ENCODE measurements at places on chromosomes 2 and 18.

GRCh38 chr18:22913861-22914260 lies 19.3 kb upstream of the RBBP8 start:
- no peak for DNase-seq

DNA sequence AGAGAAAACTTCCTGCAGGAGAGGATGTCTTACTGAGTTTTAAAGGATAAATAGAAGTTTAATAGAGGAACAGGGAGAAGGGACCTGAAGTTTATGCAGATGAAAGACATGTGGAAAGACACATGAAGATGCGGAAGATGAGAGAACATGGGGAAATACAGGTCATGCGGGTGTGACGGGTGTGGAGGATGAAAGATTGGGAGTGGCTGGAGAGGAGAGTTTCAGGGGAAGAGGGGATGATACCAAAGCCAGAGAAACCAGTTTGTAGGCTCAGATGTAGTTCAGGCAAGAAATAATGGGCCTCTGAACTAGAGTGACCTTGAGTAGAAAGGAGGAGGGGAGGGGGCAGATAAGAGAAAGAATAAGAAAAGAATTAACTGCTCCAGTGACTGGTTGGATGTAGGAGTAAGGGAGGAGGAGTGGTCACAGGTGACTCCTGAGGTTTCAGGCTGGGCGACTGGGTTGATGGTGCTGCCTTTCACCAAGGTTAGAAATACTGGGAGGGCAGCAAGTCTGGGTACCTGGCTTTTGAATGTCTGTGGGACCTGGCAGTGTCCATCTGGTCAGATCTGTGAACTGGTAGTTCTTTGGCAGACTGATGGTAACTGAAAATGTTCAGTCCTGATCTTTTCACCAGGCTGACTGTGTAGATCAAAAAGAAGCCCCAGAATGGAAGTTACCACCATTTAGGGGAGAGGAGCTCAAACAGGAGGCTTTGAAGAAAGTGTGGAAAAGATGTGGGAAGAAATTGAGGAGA lies 69.4 kb downstream of the TET3 start:
- DNase-seq, result no peak

DNA sequence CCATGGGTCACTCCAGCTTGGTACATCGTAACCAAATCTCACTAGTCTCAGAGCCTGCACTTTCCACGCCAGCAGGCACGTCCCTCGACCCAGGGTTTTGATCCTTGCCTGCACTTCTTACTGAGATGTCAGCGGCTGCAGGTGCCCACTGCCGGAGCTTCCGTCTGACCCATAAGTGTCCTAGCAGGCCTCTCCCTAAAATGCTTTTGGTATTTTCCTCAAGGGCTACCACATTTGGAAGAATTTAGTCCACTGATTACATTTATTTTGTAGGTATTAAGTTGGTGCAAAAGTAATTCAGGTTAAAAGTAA lies 175.0 kb upstream of the FBXO11 start:
- DNase-seq, result no peak

GRCh38 chr2:167988296-167988695 lies 259.1 kb downstream of the STK39 start:
- no peak for DNase-seq

DNA sequence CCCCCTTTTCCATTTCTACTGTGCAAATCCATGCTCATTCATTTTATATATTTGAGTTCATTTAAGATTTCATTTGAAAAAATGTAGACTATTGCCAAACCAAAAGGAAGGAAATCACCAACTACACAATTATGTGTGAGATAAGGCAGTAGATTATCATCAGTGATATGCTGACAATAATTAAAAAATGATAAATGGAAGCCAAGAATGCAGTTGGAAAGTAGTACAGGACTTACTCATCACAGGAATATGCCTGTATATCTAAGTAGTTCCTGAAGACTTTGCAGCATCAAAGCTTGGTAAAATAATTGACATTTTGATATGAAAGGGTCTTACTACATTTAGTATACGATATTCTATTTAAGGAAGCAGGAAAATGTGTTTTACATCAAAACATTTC lies 166.1 kb upstream of the OTX1 start:
- DNase-seq, result no peak

DNA sequence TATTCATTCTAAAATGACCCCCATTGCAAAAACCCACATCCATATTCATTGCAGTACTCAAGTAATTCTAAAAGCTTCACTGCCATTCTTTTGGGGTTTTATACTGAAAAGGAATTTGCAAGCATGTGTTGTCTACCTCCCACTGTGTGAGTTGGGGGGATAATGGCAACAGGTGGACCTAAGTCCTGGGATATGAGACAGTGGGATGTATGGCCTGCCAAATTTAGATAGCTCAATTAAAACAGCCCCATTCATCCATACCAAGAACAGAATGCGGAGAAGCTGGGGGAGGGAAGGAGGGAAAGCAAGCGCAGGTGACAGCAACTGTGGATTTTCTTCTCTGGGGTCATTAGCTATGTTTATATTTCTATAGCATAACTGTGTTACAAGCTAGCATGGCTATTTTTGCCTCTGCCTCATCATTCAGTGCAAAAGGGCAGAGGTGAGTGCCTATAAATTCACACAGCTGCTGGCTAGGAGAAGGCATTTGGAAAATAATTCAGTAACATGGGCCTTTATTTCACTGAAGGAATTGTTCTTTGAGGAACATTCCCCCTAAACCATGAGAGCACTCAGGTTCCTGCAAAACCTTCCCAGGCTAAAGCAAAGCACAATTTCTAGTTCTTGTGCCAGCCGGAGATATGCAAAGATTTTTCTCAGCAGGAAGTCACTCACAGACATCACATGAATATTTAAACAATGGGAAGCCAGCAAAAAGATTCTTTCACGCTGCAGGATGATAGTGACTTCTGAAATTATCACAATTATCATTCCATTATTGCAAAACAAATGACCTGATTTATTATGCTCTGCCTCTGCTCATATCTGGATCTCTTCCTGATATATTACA lies 393.9 kb upstream of the ACVR2A start:
- DNase-seq, result no peak

DNA sequence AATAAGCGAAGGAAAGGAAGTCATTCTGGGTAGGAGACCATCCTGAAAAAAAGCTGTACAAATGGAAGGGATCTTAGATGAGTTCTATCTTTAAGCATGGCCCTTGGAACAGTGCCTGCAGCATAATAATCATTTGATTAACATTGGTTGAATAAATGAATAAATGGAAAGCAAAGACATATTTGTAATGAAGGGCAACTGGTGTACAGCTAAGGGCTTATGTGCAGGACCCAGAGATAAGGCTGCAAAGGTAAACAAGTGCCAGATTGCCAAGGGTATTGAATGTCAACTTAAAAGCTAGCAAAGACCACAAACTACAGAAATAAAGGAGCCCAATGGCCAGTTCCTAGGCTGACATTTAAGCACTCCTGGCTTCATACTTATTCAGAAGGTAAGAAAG lies 19.4 kb downstream of the IMMT start:
- no peak for DNase-seq

DNA sequence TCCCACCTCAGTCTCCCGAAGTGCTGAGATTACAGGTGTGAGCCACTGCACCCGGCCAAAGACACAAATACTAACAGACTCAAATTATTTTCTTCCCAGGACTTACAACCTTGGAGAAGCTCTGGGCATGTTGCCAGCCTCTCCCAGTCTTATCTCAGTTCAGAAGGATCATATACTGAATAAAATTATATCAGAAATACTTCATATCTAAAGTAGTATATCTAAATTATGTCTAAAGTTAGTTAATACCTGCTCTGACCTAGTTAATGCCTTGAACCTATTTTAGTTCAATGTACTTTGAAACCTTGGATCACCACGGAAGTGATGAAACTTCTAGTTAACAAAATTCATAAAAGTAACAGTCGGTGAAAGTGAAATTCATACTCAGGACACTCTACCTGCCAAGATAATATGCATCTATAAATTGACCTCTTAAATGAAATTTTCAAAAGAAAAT lies 34.4 kb upstream of the CYBRD1 start:
- no peak for DNase-seq

- DNase-seq, result no peak
Measured at GRCh38 chr2:15912203-15912602, 28.1 kb upstream of the MYCN start.

DNA sequence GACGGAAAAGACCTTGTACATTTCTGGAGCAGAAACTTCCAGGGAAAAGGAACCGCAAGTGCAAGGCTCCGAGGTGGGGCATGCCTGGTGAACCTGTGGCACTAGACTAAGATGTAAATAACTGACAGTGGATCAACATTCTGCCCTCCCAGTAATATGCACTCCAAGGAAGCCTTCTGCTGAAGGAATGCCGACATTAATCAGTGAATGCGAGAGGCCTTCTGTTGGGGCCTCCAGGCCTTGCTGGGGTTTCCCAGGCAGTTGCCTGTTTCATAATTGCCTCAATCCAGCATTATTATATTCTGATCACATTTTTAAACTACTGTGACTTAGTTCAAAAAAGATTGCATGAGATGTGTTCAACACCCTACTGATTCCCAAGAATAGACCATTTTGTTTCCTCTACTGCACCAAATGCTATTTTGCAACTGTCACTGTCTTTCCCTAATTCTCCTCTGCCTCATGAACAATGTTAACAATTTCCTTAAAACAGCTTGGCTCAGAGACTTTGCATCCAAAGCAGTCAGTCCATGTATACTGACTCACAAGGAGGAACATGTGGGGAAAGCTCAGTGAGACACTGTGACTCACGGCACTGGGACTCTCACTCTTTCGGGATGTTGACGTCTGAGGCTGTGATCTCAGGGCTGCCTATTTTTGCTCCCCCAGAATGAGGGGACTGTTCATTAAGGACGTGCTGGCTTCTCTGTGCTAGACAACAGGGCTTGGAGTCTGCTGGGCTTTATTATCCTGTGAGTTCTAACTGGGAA lies 10.5 kb upstream of the DSG2 start:
- DNase-seq, result no peak

- DNase-seq, result peak; percentile 27
Measured at GRCh38 chr18:49227441-49228165, 232.8 kb downstream of the DYM start.

DNA sequence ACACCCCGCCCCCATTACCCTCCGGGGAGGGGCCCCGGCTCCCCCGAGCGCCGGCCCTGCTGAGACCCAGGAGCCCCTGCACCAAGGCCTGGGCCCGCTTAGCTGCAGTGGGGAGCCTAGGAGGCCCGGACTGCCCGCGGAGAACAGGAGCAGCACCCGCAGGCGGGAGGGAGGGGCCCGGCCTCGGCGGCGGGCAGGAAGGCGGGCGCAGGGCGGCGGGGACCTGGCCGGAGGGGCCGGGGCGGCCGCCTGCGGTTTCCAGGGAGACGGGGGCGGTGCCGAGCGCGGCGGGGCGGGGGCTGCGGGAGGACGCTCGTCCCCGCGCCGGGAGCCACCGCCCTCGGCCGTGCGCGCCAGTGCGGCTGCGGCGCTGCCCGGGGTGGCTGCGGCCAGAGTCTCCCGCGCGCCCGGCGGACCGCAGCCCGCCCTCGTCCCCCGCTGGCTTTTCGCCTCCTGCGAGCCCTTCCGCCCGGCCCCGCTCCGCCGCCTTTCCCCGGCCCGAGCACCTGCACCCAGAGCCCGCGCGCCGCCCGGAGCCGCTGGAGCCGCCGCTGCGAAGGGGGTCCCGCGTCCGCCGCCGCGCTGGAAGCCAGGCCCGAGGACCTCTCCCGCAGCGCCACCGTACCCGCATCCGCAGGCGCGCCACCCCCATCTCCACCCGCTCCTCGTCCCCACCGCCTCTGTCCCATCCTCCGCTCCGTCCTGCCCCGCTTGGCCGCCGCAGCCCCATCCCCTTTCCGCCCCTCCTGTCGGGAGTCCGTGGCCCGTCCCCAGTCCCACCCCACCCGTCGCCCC lies 17.2 kb downstream of the GPC1 start:
- DNase-seq, result no peak

- DNase-seq, result no peak
Measured at GRCh38 chr2:44136252-44136651, 32.4 kb upstream of the PPM1B start.

DNA sequence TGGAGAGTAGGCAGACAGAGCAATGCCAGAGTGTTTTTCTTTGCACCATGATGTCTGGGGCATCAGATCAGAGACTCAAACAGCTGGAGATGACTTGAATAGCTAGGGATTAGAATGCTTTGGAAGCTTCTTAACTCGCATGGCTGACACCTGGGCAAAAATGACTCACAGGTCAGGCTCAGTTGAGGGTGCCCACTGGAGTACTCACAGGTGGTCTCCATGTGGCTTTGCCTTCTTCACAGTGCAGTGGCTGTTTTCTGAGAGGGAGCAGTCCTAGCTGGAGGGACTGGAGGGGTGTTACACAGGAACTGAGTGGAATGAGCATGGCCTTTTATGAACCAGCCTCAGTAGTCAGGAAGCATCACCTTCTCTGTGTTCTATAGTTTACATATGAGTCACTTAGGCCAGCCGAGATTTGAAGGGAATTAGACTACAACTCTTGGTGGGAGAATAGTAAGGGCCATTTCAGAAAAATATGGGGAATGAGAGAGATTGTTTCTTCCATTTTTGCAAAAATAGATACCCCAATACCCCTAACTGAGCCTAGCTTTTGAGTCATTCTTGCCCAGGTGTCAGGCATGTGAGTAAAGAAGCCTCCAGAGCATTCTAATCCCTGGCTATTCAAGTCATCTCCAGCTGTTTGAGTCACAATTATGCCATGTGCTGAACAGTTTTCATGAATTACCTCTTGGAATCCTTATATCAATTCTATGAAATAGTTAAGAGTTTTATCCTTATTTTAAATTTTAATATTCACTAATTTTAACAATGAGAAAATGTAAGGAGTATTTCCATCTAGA lies 7.1 kb upstream of the PPP1R1C start:
- no peak for DNase-seq

- no peak for DNase-seq
Measured at GRCh38 chr2:34003795-34004194, 404.7 kb upstream of the FAM98A start.

DNA sequence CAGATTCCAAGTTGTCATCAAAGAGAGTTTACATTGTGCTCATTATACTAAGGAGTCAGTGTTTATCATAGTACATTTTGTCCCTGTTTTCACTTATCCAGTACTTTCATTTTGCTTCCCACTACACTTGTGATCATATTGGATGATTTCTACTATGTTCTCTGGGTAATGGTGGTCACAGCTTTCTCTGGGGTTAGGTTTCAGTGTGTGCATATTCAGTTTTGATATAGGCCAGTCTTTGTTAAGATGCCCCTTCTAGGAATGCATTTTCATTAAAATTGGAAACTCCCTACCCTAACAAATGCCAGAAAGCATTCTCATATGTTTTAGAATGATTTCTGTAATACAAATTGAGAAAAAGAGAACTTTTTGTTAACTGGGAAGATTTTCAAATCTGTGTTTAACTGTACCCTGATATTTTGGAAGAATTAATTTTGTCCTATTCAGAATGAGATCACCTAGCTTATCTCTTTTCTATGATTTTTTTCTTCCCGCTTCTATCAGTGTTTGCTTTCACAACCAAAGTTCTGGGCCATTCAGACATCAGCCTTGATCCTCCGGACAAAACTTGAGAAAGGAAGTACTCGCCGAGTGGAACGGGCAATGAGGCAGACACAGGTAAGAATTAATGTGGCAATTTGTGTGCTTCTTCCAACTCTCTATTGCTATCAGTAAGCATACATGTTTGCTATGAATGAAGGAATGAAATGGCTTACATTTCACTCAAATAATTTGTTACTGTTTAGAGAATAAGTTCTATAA lies 74.6 kb downstream of the TTC27 start:
- DNase-seq, result no peak

GRCh38 chr2:123144082-123144481 lies 881.0 kb upstream of the CNTNAP5 start:
- no peak for DNase-seq

Measured in inflammatory macrophage (primary cell).